ENCODE measurements at places on chromosomes 3 and 15. TPM values are rescaled to one million over a fixed set of nuclear protein-coding genes. Genes with fewer than 3 reads are reported as not detected.

The GOLGA6B gene
- total RNA-seq, result not detected

The SCG5 gene
- total RNA-seq, result 0.74 TPM

GRCh38 chr3:98732286-98733052, 30.7 kb upstream of the ST3GAL6 start:
- DNase-seq, result no peak

GRCh38 chr3:124676236-124676635, 54.0 kb upstream of the UMPS start:
- DNase-seq, result no peak

GRCh38 chr3:102224171-102224570, 210.6 kb upstream of the ZPLD1 start:
- DNase-seq, result no peak

DNA sequence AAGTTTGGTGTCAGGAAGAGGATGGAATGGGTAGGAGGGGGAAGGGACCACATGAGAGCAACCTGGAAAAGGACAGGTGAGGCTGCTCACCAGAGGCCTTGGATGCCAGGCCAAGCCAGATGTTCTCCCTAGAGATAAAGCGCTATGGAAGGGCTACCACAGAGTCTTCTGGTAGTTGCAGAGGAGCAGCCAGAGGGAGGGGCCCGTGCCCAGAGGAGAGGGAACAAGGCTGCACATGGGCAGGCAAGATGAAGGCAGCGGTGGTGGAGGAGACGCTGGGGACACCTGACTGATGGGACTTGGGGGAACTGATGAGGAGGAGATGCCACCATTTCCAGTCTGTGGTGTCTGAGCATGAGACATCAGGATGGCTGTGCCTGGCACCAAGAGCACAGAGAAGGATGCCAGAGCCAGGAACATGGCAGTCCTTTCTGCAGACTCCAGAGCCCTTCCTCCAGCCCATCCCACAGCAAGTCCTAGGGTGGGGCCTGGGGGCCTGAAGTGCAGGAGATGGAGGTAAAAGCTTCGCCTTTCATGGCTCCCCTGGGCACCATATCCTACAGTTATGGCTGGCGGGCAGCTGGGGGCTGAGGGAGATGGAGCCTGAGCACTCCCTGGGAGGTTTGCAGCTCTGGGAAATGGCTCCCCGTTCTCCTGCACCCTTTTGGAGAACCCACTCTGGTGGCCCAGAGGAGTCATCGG, 103.0 kb downstream of the ETFA start:
- DNase-seq, result no peak

DNA sequence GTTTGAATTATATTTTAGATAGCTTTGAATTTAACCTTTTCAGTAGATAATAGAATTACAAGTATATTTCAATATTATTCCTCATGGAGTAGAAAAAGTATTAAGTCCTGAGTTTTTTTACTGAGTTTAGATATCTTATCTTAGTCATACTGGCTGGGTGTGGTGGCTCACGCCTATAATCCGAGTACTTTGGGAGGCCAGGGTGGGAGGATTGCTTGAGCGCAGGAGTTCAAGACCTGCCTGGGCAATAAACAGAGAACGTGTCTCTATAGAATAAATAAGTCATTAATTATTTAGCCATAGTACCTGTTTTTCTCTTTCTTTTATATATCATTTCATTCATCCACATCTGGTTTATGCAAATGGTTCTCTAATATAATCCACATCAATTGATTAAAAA, 9.9 kb downstream of the RAP2B start:
- no peak for DNase-seq
